CD4-positive, alpha-beta T cell treated with Interleukin-15 for 4 hours (primary cell): ENCODE measurements at places on chromosomes 1 and 21.

DNA sequence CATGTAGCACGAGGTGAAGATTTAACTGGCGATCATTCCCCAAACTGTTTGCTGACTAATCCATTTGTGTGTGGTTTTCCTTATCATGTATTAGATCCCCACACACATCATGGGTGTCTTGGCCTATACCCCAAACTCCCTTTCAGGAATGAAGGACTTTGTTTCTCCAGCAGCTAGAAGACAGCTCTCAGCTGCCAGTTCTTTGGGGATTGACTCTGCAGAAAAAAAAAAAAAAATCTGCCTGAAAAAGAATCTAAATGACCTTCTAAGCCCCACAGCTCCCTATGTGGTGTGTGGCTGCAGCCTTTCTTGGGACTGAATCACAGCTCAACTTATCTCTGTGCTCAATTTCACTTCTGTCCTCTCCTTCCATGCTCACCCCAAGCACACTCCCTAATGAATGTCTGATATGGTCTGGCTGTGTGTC, 256.3 kb upstream of the DUSP10 start:
- DNase-seq, result no peak

GRCh38 chr1:111989531-111990025, at the start of gene KCND3:
Gene KCND3 (minus strand): TSS chr1:111989668.
- DNase-seq, result no peak

DNA sequence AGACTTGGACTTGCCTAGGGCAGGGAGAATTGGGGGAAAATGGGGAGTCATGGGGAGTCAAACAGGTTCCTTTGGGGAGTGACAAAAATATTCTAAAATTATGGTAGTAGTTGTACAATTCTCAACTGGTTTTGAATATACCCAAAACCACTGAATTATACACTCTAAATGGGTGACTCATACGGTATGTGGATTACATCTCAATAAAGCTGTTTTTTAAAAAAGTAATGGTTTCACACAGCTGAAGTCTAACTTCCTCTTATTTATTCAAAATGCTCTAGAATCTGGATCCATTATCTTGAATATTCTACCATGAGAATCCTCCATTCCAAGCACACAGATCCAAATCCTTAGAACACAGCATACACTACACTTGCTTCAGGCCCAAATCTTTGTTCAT, 11.1 kb downstream of the EIF4G3 start:
- no peak for DNase-seq

DNA sequence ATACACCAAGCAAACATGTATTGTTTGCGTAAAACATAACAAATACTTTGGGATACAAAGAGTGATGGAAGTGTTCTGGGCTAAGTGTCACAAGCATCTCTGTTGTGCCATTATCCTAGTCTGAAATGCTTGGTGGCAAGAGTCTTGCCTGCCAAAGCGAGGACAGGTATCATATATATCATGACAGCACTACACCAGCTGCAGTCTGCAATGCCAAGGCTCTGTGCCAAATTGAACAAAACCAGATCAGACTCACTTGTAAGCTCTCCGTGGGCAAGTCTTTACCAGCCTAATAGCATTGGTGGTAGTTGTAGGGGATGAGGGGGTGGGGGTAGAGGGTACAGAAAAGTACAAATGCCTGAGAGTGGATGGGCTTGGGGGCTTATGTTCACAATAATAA, 119.2 kb downstream of the RWDD3 start:
- no peak for DNase-seq

DNA sequence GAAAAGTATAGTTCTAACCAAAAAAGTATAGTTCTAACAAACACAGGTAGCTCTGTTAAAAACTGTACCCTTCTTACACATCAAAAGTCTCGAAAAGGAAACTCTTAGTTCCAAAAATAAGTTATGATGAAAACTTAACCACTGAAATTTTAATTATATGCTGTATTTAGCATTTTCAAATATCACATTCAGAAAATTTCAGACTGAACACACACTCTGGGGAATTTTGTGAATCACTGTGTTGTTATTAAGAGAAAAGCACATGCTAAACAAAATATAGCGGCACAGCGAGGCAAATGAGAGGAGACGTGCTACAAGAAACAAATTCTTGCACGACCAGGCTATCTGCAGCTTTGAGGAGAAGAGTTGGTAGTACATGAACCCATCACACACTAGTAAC, 30.4 kb downstream of the VAV3 start:
- DNase-seq, result no peak

GRCh38 chr1:53678938-53679825, 59.8 kb downstream of the GLIS1 start:
- no peak for DNase-seq

DNA sequence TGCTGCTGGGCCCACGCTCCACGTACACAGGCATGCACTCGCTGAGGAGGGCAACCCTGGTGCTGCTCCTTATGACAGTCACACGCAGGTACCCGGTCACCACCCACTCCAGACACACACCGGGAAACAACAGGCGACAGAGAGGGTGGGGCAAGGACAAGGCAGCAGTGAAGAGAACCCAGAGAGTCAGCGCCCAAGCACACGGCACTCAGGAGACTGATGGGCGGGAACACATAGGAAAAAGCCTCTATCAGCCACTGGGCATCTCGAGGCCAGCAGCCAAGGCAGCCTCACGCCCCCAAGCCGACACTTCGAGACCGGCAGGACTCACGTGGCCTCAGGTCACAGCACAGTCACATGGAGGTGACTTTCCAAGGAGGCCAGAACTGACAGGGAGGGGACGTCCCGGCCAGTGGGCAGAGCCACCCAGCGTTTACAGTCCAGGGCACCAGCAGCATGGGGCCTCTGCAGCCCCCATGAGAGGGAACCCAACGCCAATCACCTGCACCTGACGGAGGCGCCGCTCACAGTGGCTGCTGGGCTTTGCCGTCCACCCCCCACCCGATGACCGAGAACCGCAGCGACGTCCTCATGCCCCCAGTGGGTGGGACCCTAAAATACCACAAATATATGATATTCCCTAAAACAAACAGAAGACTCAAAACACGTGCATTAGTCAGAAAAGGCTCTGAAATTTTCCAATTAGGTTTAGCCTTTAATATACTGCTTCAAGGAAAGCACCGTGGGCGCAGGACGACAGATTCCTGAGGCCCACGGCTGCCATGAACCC, 19.7 kb downstream of the PTTG1IP start:
- no peak for DNase-seq

GRCh38 chr1:93565496-93566206, 116.0 kb downstream of the BCAR3 start:
- DNase-seq, result no peak
